K562 (cell line): ENCODE measurements at places on chromosomes 1 and 21. TPM values are rescaled to one million over a fixed set of nuclear protein-coding genes. Genes with fewer than 3 reads are reported as not detected.

The MFAP2 gene
- total RNA-seq = 0.31 TPM in 1 of 2 replicates, not detected in the other

The C8B gene
- total RNA-seq = not detected in 2 replicates

The PGD gene
- total RNA-seq = 339 and 353 TPM in 2 replicates

The COL8A2 gene
- 0.04 and 0.09 TPM in 2 replicates for total RNA-seq

The PRAMEF4 gene
- total RNA-seq = not detected in 2 replicates

The SERPINC1 gene
- total RNA-seq = 0.62 and 1.1 TPM in 2 replicates

The OR10Z1 gene
- total RNA-seq = not detected in 2 replicates

The FGR gene
- 0.11 and 0.38 TPM in 2 replicates for total RNA-seq

The RPRD2 gene
- 19.8 and 21.6 TPM in 2 replicates for total RNA-seq

The DENND2D gene
- 0.36 and 0.44 TPM in 2 replicates for total RNA-seq

The REN gene
- 1.7 and 1.9 TPM in 2 replicates for total RNA-seq

The AMY1C gene
- not detected in 2 replicates for total RNA-seq

The LRRIQ3 gene
- 0.82 and 0.98 TPM in 2 replicates for total RNA-seq

The WNT3A gene
- total RNA-seq = not detected in 2 replicates

The CAPN8 gene
- total RNA-seq = not detected in 2 replicates

The MTARC2 gene
- total RNA-seq = 0.11 and 0.35 TPM in 2 replicates

The PTPRC gene
- total RNA-seq = 62.9 and 67.6 TPM in 2 replicates
